A549 (cell line): ENCODE measurements at places on chromosomes 3 and 15.

DNA sequence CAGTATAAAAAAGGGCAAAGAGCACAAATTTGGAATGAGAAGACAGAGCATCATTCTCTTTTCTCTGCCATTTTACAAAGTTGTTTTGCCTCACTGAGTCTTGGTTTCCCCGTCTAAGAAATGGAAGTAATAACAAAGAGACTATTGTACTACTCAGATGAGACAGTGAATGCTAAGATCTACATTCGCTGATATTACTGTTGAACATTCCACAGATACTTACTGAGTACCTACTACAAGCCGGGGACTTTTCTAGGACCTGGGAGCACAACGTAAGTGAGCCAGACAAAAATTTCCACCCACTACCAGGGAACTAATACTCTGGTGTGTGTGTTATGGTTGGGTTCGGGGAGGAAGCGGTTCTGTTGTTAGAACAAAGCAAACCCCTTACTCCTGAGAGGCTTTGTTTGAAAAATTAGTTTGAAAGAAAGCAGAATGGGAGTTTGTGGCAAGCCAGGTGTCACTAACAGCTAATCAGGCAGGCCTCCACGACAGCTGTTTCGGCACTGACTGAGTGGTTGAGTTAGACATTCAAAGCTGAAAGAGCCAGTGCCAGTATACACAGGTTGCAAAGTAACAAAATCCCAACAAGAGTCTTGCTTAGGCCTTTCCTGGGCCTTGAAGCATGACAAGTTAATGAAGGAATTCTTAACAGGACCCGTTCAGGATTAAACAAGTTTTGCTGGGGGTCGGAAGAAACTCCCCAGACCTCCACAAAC, 458.3 kb downstream of the EDEM1 start:
- no peak for DNase-seq

GRCh38 chr15:82647835-82648256, 683 bp upstream of the CPEB1 start:
- no peak for DNase-seq

DNA sequence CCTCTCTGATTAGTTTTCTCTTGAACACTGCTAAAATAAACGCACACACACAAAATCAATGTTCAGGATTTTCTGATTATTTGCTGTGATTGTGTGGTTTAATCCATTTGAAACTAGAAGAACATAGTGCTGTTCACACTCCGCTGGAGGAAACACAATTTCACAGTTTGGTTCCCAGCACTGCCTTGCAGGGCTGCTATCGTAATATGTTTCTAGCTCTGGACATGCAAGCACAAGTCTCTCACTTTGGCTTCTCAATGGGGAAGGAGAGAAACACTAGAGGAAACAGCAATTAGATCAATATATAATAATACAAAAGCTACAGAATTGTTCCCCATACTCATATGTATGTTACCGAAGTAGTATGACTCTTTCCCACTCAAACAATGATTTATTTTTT, 299.5 kb downstream of the NSUN3 start:
- DNase-seq: no peak

DNA sequence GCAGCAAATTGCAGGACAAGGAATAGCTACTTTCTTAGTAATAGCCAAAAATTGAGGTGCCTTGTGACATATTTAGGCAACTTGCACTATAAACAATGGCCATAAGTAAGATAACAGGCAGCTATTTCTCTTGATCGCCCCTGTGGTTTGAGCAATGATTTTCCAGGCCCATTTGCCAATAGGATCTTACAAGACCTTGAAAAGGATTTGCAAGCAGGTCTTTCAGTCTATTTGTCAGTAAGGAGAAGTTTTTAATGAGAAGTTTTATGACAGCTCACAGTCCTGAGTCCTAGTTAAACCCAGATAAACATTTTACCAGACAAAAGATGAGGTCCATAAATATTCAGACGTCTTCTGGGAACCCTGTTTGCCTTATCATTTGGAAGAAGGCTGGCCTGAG, 645.5 kb downstream of the RBMS3 start:
- no peak for DNase-seq

GRCh38 chr3:152835601-152836102, 721 bp downstream of the P2RY1 start:
- DNase-seq: peak; percentile 21

DNA sequence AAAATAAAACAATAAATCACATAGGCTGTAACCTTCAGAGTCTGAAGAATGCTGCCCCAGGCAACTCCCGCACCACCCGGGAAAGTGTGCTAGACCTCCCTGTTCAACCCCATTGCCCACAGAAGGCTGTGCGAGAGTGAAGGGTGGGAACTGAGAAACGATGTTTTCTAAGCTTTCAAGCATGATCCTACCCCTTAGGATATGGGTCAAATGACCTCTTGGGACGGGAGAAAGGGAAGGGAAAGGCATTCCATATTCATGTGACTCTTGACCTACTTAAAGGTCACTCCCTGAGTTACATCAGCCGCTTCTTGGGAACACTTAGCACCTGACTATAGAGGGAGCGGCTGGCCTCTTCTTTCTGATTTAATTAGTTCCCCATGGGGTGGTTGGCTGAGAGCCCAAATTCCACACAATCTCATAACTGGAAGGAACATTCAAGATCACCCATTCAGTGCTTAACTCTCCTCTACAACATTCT, 114.7 kb upstream of the SLC24A5 start:
- DNase-seq: no peak

DNA sequence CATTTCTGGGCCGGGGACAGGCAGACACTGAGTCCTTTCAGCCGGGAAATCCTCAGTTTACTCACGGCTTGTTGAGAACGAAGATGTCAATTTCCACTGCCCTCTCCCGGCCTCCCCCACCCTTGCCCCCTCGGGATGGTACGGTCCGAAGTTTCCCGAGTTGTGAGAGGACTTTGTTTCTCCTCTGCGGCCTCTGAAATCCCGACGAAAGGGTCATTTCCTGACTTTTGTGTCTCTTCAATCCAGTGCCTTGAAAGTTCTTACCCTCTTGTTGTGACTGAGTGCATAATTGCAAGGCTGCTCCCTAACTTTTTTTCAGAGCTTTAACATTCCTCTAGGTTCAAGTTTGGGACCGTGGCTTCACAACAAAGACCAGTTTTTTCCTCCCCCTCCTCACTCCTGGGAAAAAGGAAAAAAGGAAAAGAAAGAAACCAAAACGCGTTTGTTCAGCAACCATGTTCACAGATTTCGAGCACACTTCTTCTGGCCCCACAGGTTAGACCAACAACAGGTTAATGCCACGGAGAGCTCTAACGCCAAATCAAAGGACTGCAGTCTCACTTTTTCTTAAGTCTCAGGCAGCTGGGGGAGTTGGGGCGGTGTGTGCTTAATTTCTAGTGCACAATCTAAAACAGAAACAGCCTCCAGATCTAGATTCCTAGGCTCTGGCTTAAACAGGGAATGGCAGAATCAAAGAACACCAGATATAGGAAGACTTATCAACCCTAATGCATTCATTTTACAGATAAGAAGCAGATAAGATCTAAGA, 138.9 kb downstream of the TMCO5A start:
- DNase-seq: peak; percentile 30

DNA sequence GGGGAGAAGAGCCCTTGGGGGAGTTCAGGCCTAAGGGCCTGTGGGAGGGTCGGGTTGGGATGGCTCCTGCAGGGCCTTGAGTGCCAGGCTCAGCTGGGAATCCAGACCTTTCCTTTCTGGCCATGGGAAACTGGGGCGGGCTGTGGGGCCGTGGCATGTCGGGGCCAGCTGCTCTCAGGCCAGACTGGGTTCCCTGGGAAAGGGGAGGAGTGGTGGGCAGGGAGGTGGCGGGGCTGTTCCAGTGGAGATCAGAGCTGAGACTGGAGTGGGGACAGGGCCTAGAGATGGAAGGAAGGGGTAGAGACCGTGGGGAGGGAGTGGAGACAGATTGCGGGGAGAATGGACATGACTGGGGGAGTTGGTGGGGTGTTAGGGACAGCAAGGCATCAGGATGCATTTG, 20.3 kb downstream of the FBLN2 start:
- no peak for DNase-seq

DNA sequence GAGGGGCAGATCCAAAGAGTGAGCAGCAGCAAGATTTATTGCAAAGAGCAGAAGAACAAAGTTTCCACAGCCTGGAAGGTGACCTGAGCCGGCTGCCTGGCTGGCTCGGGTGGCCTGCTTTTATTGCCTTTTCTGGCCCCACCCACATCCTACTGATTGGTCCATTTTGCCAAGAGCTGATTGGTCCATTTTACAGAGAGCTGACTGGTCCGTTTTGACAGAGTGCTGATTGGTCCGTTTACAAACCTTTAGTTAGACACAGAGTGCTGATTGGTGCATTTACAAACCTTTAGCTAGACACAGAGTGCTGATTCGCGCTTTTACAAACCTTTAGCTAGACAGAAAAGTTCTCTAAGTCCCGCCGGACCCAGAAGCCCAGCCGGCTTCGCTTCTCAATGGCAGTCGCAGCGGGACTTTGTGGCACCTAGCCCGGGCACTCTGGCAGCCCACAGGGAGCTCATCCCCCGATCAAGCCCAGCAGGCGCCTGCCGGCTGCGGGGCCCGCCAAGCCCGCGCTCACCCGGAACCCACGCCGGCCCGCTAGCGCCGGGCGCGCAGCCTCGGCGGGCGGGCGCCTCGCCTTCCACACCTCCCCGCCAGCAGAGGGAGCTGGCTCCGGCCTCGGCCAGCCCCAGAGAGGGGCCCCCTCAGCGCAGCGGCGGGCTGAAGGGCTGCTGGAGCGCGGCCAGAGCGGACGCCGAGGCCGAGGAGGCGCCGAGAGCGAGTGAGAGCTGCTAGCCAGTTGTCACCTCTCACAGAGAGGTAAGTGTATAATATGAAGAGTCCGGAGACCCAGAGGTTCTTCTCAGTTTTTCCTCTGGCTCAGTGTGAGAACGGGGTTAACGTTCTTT, 339.2 kb downstream of the CHL1 start:
- peak; percentile 3 for DNase-seq

- DNase-seq: no peak
Measured at GRCh38 chr3:144312702-144313101, 341.1 kb downstream of the DIPK2A start.

DNA sequence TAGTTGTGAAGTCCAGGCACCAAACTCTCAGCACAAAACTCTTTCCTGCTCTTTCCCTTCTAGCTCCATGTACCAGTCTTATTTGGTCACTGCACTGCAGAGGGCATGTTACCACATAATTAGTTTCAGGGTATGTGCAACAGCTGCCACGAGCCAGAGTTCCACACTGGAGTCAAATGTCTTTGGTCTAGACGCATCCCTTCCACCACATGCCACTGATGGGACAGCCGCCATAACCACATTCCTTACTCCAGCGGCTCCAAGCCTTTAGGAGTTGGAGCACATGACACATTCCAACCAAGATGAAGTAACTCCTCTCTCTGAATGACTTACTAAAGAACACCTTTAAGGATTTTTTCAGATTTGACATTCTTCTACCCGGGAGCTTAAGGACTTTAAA, 153.4 kb downstream of the ERC2 start:
- no peak for DNase-seq

- DNase-seq: no peak
Measured at GRCh38 chr3:63097396-63097795, 180.7 kb upstream of the SYNPR start.
